ENCODE measurements at places on chromosomes 7 and 10.
A peak's percentile ranks its signal among the peaks of the same experiment; 100 is the strongest.

GRCh38 chr10:62058476-62058875 is 157.0 kb downstream of the ARID5B start:
- DNase-seq, result no peak

DNA sequence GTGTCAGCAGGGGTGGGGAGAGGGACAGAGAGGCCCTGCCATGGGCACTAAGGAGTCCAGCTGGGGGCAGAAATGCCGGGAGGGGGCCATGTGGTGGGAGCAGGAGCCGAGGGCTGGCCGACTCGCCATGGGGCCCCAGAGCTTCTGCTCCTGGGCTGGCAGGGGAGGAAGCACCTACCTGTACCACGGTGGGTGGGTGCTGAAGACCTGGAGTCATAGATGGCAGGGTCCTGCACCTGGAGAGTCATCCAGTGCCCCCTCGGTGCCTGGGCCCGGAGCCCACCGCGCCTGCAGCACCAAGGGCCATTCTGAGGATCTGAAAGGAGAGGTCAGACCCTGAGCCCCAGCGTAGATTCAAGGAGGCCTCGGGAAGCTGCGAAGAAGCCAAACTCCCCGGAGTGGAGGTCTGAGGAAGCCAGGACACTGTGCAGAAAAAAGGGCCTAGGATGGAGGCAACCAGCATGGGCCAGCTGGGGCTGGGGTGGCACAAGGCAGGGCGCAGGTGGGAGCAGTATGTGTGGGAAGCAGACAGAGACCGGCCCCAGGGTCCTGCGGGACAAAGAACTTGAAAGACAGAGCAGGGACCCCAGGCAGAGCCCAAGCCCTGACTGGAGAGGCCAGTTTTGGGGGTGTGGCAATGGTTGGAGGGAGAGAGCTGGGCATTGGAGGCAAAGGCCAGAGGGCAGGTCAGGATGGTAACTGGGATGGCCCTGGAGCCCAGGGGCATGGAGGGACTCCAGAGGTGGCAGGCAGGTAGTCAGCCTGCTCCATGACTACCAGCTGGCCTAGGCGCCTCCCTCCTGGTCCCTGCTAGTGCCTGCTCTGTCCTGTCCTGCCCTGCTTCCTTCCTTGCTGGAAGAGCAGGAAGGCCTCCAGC is 26.7 kb upstream of the SMARCD3 start:
- no peak for DNase-seq

- no peak for DNase-seq
These were observed 717.2 kb downstream of the TNS3 start for GRCh38 chr7:46864716-46865115.

DNA sequence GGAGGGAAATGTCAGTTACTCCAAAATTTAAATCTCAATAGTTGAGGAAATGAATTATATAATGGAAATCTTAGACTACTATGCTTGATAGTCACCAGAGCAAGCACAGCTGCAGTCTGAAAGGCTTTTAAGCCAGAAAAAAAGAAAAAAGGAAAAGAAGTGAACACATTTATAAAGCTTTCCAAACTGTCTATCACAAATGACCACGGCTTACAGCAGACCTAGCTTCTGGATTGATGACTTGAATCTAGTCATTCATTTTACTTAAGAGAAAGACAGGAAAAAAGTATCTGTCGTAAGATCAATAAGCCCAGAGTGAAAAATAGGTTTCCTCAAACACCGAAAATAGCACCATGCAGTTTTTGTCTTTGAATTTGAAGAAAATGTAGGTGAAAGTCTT is 67.9 kb upstream of the OGDHL start:
- DNase-seq, result no peak

DNA sequence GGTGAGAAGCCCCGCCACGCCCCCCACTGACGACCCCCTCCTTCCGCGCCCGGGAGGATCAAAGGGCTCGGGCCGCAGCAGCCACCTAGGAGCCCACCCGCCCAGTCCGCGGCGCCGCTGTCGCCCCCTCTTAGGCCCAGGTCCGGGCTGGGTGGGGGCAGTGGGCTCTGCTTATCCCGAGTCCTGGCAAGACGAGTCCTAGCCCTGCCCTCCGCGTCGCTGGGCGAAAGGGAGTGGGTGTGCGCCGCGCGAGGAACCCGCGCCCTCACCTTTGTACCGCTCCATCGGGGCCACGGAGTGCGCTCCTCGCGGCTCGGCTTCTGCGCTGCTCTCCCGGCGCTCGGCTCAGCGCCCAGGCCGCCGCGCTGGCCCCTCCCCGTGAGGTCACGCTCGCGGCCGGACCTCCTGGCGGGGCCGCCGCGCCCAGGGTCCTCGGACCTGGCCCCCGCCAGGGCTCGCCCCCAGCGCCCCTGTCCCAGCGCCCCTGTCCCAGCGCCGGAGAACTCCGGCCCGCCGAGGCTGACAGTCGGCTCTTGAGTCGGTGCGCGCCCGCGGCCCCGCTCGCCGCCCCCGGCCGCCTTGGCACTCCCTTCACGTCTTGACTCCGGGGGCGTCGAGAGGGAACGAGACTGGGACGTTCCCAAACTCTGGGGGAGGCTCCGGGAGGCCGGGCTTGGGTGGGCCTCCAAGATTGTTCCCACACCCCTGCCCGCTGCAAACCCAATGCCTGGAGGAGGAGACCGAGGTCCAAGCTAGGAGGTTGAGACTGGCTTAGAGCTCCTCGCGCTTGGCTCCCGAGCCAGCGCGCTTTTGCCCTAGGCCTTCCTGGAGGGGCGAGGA is at the start of gene AFAP1L2:
TSS of gene AFAP1L2 (minus strand) at position 332 of the 840 bp plus-strand sequence. CDS start at position 285, 47 bp downstream.
- peak; percentile 67 for DNase-seq

DNA sequence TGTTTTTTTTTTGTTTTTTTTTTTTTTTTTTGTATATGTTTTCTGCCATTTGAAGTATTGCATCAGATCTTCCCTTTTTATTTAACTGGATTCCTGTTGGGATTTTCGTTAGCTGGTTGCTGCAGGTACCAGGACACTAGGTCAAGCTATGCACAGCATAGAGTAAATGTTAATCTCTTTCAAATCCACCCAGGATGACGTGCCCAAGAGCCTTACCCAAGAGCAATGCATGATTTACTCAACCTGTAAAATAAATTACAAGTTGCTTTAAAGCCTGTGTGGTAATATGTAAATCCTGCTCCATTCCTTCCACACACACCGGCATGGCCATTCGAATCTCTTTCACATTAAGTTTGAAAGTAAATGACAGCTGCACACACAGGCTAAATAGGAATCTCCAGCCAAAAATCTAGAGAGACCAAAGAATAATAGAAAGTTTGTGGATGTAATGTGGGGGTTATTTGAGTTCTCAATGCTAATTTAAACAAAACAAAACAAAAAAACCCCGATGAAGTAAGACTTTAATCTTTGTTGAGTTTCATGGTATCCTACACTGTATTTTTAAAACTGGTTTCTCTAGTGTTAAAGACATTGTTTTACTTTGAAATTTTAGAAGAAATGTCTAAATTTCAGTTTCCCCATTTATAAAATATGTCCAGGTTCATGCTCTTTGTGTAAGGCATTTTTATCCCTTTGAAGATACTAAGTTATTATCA is 167.9 kb downstream of the FRMD4A start:
- DNase-seq, result no peak

DNA sequence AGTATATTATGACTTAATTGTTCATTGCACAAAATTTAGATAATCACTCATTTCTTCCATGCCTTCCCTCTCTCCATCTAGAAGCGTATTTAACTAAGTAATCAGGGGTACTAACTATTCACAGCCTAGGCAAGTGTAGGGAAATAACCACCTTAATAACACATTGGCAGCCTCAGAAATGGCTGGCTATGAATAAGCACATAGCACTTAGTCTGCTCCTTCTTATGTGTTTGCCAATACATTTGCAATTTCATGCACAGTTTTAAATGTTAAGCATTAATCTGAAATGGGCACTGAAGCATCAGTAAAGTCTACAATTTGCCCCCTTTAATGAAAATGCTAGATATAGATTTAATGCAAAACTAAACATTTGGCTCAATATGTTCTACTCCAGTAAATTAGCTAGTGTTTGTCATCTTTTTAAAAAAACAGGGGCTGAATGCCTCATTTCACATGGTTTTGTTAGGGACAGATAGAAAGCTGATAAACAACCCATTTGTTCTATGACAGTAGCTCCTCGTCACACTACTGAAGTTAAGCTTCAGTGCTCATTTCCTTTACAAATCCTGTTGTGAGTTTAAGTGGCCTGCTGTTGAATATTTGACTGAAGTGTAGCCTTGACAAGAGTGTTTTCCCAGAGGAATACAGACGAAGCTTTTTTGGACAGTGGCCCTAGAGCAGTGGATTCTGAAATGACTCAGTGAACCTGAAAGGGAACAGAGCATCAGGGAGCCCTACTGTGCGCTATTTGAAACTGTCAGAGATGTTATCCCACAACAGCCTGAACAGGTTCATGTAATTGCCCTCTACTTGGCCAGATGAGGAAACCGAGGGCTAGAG is 30.5 kb downstream of the HHEX start:
- DNase-seq, result no peak

DNA sequence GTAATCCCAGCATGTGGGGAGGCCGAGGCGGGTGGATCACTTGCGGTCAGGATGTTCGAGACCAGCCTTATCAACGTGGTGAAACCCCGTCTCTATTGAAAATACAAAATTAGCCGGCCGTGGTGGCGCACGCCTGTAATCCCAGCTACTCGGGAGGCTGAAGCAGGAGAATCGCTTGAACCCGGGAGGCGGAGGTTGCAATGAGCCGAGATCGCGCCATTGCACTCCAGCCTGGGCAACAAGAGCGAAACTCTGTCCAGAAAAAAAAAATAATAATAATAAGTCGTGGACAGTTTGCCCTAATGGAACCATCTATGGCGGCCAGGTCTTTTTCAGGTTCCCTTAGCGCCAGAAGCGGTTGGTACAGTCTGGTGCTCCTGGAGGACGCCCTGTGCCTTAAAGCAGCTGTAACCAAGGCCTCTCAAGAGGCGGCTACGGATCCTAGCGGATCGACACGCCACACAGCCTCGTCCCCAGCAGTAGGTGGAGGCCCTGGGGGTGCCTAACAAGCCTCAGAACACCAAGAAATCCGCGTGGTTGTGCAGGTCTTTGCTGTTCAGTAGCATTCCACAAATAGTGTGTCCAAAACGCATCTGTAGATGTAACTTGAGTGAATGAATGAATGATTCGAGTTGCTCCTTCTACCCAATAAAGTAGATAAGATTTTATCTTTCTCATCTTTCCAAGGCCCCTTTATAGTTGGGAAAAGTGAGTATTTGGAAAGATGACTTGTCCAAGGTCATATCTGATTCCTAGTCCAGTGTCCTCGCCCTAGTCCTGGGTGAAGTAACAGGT is 982 bp downstream of the PGAM1 start:
- DNase-seq, result no peak

- DNase-seq, result no peak
These were observed 952 bp upstream of the MAFK start for GRCh38 chr7:1529383-1530116.

DNA sequence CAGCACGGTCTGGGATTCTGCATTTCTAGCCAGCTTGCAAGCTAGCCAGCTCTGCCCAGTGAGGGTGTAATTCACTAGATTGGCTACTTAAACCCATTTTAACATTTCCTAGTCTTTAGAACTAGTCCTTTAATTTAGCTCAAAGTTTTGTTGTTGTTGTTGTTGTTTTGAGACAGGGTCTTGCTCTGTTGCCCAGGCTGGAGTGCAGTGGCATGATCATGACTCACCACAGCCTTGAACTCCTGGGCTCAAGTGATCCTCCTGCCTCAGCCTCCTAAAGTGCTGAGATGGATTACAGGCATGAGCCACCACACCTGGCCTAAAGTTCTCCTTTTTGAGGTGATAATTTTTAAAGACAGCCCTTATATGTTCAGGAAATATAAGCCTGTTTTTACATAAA is 94.1 kb downstream of the BMPR1A start:
- DNase-seq, result no peak

- no peak for DNase-seq
These were observed 42.2 kb downstream of the ZWINT start for GRCh38 chr10:56318816-56319215.

- DNase-seq, result no peak
These were observed 261.8 kb upstream of the SHH start for GRCh38 chr7:156074084-156074483.

- DNase-seq, result no peak
These were observed 11.4 kb downstream of the DAGLB start for GRCh38 chr7:6436385-6436685.

- DNase-seq, result no peak
These were observed 823.8 kb upstream of the CELF2 start for GRCh38 chr10:10193848-10194247.

GRCh38 chr7:47482013-47482875 is 99.7 kb downstream of the TNS3 start:
- DNase-seq, result peak; percentile 50

- no peak for DNase-seq
These were observed 94.3 kb downstream of the IQUB start for GRCh38 chr7:123440101-123440548.

GRCh38 chr7:69276011-69276729 is 322.1 kb upstream of the AUTS2 start:
- peak; percentile 42 for DNase-seq

DNA sequence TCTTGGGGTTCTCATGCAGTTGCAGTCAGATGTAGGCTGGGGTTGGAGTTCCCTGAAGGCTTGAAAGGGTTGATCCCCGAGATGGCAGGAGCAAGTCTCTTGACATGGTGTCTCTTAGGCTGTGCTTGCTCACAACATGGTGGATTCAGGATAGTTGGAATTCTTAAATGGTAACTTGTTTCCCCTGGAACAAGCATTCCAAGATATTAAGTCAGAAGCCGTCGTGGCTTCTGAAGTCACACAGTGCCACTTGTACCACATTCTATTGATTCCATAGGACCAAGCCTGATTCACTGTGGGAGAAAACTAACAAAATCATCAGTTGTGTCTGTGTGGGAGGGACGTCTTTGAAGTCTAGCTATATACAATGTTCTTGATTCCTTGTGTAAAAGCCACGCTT is 3.5 kb upstream of the SLC35B4 start:
- no peak for DNase-seq

- DNase-seq, result no peak
These were observed 44.0 kb upstream of the CRTAC1 start for GRCh38 chr10:98074315-98074911.

DNA sequence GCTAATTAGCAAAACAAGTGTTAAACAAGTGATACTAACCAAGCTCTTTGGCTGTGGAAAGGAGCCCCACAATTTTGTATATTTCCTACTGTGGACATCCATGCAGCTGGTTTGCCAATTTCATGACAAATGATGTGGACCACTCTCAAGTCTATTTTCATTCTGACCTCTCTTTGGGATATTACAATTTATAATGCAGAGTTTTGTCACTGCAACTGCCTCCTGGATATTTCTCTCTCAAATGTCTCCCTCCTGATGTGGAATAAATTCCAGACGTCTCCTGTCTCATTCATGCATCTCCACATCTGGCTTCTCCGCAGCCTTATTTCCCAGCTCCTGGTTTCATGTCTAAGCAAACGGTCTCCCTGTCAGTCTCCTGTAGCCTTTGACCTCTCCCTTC is 80.6 kb upstream of the RHEB start:
- no peak for DNase-seq

GRCh38 chr7:75575488-75576121 is 83.5 kb downstream of the SPDYE5 start:
- DNase-seq, result no peak

Measured in uterus (tissue), 4 donors.